ENCODE measurements at places on chromosomes 13 and 19. TPM values are rescaled to one million over a fixed set of nuclear protein-coding genes. Genes with fewer than 3 reads are reported as not detected.

GRCh38 chr19:48918801-48919247 is 14.7 kb upstream of the DHDH start:
- no peak for DNase-seq

GRCh38 chr13:31209172-31209840 is 9.5 kb downstream of the B3GLCT start:
- no peak for DNase-seq

- no peak for DNase-seq
Observed at GRCh38 chr13:49029570-49029969, 53.9 kb downstream of the FNDC3A start.

GRCh38 chr13:19153782-19154450 is 27.7 kb downstream of the TUBA3C start:
- DNase-seq, result no peak

- peak; percentile 43 for DNase-seq
Observed at GRCh38 chr19:57934820-57935665, at the start of gene ZNF418. Gene ZNF418, minus strand, starts transcription at chr19:57935402. Its CDS starts 1,580 bp downstream, at chr19:57933822.

Gene C13orf46
- polyA plus RNA-seq, result 0.51 TPM

- DNase-seq, result no peak
Observed at GRCh38 chr19:46926170-46927071, 65.6 kb downstream of the ARHGAP35 start.

Gene MEX3D
- polyA plus RNA-seq, result 6.2 TPM

Gene LGALS4
- polyA plus RNA-seq, result not detected

- no peak for DNase-seq
Observed at GRCh38 chr13:22836475-22836874, 344.3 kb upstream of the SGCG start.

GRCh38 chr13:62781866-62782265 is 1366.2 kb upstream of the PCDH20 start:
- no peak for DNase-seq

- DNase-seq, result no peak
Observed at GRCh38 chr19:35136977-35137702, 1.5 kb upstream of the FXYD1 start.

- DNase-seq, result no peak
Observed at GRCh38 chr13:75798353-75799255, 162.5 kb downstream of the LMO7 start.
